T follicular helper cell (primary cell): ENCODE measurements at places on chromosomes 5 and 9.

GRCh38 chr5:179185256-179185940, 125.2 kb downstream of the ZNF354C start:
- no peak for DNase-seq

DNA sequence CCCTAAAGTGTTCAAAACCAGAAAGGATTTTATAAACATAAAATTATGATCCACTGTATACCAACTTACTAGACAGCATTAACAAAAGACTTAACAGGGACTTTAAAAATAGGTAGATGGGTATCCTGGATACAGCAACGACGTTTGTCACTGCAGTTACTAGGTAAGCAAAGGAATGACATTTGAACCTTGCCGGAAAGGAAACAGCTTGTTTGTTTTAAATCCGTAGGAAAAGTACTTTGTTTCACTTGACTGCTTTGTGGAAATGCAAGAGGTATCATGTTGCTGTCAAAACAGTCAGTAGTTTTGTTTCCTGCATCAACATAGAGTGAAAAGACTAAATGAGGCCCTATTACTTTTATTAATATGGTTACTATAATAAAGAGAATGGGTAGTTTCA, 122.9 kb downstream of the CDC42SE2 start:
- no peak for DNase-seq

DNA sequence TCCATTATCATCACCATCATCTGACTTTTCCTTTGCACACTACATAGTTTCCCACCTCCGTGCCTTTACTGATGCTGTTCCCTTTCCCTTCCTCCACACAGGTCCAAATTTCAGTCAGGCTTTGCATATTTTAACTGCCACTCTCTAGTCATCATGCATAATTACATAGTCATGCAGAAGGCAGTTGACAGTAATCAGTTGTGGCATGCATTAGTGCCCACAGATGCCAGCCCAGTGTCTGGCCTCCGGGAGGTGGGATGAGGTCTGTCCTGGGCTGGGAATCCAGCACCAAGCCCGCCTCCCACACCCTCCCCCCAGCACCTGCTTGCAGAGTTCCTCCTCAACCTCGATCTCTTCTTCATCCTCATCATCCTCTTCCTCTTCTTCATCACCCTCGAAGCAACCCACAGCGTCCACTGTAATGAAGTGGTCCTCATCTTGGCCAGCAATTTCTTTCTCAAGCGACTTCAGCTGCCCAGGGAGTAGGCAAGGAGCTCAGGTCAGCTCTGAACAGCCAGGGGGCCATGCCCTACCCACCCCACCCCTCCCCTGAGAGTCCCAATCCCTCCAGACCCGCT, 8.8 kb downstream of the BBLN start:
- no peak for DNase-seq

- no peak for DNase-seq
Observed at GRCh38 chr9:129363216-129363873, 185.3 kb upstream of the IER5L start.

DNA sequence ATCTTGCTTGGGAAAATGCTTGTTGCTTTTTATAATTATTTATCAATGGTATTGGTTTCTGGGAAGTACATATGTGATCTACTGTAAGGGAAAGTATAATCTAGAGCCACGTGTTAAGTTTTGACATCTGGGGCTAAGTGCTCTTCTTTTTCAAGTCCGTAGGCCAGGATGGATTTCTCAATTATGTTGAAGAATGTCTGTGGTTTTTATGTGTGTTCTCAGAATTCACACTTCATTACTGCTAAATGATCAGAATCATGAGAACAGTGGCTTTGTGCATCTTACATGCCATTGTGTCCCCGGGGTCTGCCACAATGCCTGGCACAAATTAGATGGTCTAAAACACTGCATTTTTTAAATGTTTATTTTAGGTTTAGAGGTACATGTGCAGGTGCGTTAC, 14.5 kb upstream of the AUH start:
- no peak for DNase-seq

GRCh38 chr9:75170898-75171360, 82.6 kb downstream of the OSTF1 start:
- no peak for DNase-seq

- no peak for DNase-seq
Observed at GRCh38 chr5:170939178-170939577, 77.4 kb downstream of the RANBP17 start.

DNA sequence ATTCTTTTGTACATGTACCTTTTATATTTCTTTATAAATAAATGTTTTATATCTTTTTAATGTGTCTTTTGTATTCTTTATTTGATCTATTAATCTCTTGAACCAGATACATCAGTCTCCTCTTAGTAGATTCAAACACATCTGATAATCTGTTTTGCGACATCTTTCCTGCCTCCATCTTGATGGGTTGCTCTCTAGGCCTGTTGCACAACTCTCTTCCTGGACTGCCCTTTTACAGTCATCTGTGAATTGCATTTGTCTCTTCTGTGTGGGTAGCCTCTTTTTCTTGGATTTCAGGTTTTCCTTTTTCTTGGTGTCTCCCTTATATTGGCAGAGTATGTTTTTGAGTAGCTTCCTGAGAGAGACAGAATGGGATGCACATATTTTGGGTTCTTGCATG, 6.2 kb downstream of the ZFYVE16 start:
- DNase-seq = no peak

DNA sequence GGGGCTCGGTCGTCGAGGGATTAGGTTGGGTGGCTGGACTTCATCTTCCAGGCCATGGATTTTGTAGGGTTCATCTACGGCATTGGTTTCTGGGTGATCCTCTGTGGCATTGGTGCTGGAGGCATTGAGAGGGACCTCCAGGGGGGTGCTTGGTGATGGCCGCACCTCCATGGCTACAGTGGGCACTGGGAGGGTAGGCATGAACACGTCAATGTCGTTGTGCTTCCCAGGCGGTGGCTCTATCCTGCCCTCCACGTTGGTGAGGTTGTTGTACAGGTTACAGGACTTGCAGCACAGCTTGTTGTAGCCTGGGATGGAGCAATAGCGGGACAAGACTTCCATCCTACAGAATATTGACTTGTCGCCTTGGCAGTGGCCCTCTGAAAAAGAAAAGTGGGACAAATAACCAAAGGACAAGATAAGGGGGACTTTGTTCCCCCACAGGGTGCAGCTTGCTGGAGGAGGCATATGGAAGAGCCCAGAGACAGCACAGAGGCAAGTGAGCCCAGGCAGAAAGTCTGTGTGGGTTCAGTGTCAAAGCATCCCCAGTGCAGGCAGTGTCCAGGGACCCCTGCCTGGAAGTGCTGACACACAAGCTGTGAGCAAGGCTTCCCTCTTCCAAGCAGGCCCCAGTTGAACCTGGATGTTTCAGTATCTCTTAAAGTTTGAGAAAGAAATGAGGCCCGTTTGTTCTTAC, 53.9 kb downstream of the ZNF354C start:
- DNase-seq = no peak

DNA sequence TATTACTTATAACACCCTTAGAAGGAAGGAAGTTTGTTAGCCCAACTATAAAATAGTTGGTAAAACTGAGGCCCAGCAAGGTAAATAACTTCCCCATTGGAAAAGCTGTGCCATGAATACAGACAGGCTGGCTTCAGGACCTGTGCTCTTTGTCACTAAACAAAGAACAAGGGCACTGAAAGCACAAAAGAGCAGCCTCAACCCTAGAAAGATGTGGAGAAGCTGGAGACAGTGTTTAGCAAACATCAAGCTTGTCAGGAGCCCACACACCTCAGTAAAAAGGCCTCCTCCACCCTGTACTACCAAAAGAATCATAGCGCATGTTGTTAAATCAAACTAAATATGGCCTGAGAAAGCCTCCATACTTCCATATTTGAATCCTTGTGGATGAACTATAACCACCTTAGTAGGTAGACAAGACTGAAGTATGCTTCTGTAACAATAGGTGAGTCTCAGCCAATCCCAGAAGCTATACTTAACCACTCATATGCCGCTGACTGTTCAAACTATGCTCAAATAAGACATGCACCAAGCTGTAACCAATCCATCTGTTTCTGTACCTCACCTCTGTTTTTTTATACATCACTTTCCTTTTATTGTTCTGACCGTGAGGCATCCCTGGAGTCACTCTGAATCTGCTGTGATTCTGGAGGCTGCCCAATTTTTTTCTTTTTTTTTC, 18.4 kb upstream of the SCGB3A2 start:
- no peak for DNase-seq

DNA sequence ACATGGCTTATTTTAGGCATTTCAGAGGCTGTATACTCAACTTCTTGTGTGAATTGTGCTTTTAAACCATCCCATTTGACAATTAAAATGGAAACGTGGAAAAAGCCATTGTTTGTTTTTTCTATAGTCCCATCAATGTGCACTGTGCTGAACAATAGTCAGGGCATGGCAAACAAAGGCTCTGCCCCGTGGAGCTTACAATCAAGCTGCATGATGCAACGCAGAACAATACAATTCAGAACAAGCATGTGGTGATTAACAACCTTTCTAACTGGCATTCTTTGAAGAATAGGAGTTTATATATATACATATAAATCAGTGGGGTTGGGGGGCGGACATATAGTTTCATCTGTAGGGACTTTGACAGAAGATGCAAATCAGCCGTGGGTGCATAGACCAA, 2125.4 kb upstream of the WWC1 start:
- no peak for DNase-seq
